D341Med (cell line): ENCODE measurements at places on chromosomes 12 and 14.

GRCh38 chr12:68455691-68456345 is 123.7 kb upstream of the MDM1 start:
- DNase-seq: no peak

DNA sequence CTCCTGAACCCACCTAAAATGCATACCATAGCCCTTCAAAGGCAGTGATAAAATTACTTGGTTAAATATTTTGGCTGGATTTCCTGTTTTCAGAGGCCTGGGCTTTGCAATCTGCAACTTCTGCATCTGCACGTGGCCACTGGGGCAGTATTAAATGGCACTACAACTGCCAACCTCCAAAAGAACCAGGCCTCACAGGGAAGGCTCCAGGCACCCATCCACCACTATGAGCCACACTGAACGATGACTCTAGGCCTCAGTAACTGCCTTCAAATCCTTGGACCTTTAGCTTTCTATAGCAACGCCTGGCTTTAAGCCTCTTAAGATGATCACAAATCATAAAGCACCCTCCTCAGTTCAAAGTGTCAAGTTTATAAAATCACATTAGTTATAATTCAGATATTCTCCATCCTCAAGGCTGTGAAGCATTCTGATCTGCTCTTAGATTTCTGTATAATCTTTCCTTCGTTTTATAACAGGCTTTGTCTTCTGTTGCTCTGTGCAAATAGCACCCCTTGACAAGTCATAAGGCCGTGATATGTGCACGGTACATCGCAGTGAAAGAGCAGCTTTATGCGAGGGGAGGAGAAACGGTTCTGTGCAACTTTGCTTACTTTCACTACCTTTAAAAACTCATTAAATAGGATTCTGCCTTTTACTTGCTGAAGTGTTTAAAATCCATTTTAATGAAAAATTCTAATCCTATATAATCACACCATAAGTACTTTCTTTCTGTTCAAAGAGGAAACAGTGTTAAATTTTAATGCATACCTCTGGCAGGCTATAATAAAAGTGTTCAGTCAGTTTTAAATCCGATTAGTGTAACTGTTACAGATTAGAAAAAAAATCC is 196.4 kb upstream of the G2E3 start:
- peak; percentile 39 for DNase-seq

- DNase-seq: no peak
Measured at GRCh38 chr12:71795901-71796300, 41.2 kb downstream of the RAB21 start.

DNA sequence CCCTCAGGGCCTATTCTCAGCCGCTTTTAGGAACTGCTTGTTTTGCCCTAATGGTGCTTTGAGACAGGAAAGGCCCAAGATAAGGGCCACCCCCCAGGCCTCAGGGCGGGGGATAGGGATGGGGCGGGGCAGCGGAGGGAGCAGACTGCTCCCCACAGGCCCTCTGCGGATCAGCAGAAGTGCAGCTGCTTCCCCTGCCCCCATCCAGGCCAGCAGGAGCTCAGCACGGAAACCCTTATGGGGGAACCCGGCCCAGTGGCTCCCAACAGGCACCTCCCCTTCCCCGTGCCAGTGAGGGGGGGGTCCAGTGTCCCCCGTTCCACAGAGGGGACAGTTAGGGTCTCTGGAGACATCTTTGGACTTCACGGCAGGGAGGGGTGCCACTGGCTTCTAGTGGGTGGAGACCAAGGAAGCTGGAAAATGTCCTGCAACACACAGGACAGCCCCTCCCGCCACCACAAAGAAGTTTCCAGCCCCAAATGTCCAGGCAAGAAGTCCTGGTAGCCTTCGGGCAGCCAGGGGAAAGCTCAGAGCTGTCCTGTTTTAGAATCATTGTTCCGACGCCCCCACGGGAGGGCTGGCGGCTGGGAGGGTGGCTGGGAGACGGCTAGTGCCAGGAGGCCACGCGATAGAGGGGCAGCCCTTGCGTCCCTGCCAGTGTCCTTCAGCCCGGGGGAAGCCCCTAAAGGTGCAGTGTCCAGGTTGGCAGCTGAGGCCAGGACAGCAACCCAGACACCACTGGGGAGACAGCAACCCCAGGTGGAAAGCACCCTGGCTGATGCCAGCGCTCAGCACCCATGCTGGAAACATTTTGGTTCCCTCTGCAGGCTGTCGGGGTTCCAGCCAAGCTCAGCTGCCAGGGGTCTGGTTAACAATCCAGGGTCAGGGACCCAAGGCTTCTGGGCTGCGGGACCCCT is 10.4 kb upstream of the GPR132 start:
- DNase-seq: no peak

- DNase-seq: no peak
Measured at GRCh38 chr12:120156315-120157259, 37.9 kb downstream of the GCN1 start.

- DNase-seq: no peak
Measured at GRCh38 chr14:34043627-34044372, 92.9 kb upstream of the EGLN3 start.

DNA sequence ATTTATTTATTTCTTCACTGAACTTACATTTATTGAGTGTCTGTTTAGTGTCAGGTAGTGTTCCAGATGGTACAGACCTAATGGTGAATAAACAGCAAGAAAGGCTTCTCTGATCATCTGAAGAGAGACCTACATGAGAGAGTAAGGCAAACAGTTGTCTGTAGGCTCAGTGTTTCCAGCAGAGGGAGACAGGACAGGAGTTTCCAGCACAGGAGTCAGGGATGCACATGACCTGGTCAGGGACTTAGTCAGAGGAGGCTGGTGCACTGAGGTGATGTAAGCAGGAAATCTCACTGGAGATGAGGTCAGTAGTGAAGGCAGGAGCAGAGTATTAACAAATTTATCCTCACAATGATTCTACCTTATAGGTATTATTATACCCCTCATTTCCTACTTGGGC is 233.2 kb downstream of the MDGA2 start:
- peak; percentile 43 for DNase-seq

- DNase-seq: no peak
Measured at GRCh38 chr12:67804168-67804567, 155.6 kb downstream of the DYRK2 start.

- no peak for DNase-seq
Measured at GRCh38 chr12:1083151-1083888, 92.3 kb downstream of the ERC1 start.

GRCh38 chr14:81165188-81165587 is 55.6 kb downstream of the GTF2A1 start:
- no peak for DNase-seq
